ENCODE measurements at places on chromosomes 7 and 10. TPM values are rescaled to one million over a fixed set of nuclear protein-coding genes. Genes with fewer than 3 reads are reported as not detected.

The PBLD gene
- total RNA-seq: 6.2 TPM

The BBS9 gene
- 11.2 TPM for total RNA-seq

The LRMDA gene
- 11.1 TPM for total RNA-seq

The TWIST1 gene
- 1.4 TPM for total RNA-seq

- no peak for DNase-seq
These were observed 79.6 kb upstream of the AUTS2 start for GRCh38 chr7:69518705-69519077.

GRCh38 chr7:56110611-56111010 is 4.3 kb upstream of the CHCHD2 start:
- DNase-seq: no peak

- no peak for DNase-seq
These were observed 99.7 kb upstream of the CAV2 start for GRCh38 chr7:116399819-116400218.

DNA sequence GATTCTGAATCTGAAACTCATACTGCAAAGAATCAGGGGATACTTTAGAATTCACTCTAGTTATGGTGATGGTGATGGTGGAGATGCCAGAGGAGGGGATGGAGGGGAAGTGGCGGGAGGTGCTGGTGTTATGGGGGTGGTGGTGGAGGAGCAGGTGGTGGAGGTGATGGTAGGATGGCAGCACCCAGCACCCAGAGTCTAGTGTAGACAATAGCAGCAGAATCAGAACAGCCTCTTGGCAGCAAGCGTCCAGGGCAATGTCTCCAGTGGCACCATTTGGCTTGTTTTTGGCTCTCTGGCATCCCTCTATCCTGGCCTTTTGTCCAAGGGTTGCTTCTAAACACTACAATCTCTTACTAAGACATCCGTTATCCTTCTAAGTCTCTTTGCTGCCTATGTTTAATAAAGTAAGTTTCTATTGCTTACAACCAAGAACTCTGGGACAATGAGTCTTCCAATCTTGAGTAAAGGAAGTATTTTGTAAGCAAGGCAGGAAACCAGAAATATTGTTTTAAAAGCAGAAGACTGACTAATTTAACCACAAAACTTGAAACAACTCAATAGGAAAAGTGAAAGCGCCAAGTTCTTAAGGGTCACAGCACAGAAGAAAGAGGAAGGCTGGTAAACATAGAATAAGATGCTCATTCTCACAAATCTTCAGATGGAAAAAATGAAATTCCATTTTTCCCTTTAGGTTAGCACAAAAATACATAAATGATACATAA is 42.4 kb upstream of the GDF10 start:
- no peak for DNase-seq

- no peak for DNase-seq
These were observed 26.2 kb downstream of the FAM171A1 start for GRCh38 chr10:15344876-15345285.

DNA sequence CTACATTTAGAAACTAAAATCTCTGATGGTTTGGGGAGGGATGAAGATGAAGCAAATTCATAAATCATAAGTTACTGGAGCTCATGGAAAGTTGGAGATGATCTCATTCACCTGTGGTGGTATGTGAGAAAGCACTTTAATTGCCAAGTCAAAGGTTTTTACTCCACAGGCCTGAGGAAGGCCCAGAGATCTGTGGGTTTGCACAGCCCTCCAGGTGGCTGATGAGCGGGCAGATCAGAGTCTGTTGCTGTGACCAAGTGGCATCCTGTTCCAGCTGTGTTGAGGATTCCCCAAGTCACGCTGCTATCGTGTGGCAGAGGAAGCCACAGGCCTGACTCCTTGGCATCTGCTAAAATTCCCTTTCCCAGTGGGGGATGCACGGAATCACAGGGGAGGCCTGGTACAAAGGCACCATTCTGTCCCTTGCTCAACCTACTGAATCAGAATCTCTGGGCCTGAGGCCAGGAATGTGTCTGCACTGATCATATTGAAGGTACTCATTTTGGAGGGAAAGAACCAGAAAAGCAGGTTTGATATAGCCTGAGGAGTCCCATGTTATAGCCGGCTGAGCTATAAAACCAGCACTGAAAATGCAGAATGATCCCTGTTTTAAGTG is 19.7 kb upstream of the DDC start:
- DNase-seq: no peak

DNA sequence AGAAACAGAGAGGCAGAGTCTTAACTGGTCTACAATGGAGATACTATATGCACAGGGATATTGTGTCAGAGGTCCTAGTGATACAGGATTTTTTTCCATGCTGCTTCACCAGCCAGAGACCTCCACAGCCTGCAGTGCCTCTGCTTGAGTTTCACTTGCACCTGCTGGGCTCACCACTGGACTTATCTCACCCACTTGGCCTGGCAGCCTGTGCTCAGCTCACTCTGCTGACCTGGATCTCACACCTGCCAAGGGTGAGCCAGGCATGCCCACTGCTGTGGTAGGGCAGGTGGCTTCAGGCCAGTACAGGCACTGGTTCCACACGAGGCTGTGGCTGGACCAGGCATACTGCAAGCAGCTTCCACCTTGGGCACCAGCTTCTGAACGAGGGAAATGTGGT is 36.6 kb downstream of the PNLIPRP3 start:
- DNase-seq: no peak

DNA sequence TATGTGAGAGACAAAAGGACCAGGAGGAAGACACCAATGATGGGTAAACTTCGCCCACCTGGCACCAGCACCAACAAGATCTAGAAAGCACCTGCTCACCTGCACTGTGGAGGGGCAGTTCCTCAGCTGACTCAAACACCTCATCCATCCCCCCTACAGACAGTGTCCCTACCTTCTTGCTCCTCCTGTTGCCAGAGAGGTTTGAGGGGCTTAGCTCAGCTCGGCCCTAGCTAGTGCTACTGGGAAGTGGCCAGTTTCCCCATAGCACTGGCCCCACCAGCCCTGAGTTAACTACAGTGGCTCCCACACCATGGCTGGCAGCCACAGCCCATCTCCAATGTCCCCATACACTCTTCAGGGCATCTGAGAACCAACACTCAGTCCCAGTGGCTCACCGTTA is 70.8 kb downstream of the GRID1 start:
- DNase-seq: no peak

DNA sequence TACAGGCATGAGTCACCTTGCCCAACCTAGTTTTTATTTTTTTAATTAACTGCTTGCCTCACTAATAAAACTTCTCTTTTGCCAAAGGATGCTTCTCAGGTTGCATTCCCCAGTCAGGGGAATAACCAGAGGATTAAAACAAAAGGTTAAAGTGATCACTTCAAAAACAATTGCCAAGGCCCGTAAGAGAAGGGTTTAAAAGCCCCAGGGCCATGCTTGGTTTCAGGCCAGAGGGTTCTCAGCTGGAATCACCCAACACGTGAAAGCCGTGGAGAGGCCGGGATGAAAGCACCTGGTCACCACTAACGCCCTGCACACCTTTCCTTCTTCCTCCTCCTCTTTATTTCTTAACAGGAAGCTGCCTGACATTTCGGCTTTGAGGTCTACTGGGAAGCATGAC is 587.5 kb downstream of the PTPRN2 start:
- no peak for DNase-seq
